ENCODE measurements at places on chromosomes 7 and 10.

DNA sequence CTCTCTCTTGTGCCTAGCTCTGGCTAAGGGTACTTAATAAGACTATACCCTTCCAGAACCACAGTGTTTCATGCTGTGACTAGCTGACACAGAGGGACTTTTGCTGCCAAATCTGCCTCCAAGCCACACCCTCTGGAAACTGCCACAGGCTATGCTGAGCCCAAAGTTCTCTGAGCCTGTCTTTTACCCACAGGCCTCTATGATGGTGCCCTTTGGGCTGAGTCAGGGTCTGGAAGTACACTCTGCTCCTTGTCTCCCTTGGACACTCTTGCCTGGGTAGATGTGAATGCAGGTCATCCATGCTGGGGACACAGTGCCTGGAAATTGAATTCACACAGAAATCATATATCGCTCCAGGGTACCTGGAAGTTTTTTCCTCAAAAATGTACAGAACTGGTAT, 22.6 kb downstream of the DYDC1 start:
- no peak for DNase-seq

GRCh38 chr10:58320351-58321049, 14.3 kb upstream of the UBE2D1 start:
- DNase-seq: no peak

- DNase-seq: no peak
Observed at GRCh38 chr7:30309842-30310435, 25.5 kb downstream of the ZNRF2 start.

DNA sequence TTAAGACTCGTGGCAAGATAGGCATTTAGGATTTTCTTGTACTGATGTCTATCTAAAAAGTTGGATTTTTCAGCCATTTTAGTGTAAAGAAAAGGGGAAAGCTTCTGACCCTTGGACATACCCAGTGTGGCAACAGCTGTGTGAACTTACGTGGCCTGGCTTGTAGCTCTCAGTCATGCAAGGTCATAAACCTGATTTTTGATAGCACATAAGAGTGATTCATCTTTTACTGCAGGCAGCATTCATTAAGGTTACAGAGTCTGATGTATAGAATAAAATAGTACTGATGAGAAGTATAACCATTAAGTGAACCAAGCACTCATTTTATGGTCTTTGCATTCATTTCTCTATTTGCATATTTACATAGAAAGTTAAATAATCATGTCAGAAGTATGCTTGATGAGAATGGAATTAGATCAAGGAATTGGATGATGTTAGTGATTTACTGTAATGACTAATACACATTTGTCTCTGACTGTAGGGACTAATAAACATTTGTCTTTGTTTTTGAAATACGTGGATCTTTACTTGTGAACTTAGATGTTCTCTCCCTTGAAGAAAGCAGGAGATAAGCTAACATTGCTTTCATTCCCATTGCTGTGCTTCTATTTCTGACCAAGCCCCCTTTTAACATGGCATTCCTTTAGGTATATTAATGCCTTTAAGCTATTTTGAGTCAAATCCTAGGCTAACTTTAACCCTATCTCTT, 88.2 kb downstream of the GSDME start:
- no peak for DNase-seq

DNA sequence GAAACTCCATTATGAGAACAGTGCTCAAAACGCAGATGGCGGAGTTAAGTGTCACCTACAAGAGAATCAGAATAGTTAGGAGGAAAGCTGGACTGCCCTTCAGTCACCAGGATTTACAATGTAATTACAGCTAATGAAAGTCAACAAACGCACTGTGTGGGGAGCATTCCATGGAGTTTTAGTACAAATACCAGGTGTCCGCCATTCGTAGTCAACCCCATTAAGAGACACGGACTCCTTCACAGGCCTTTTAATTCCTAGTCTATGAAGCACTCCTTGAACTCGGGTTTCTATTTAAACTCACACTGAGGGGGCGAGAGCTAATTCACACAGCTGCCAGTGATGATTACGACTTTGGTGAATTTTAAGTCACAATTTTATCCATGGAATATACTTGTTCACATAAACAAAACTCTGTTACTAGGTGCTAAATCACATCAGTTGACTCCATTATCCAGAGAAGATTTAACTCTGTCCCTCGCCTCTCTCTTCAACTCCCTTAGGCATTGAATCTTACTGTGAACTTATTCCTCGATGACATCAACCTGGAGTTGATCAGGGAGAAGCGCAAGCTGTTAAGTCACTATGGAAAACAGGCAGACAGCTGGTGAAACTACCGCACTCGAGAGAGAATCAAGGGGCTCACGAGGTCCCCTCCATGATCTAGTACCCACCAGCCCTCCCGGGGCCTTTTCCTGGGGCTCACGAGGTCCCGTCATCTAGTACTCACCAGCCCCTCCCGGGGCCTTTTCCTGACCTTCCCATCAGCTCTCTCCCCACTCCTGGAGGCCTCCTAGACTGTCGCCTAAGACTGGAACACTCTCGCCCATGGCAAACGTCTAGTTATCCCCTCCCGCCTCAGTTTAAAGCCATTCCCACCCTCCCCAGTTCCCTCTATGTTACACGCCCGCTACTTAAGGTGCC, 1.5 kb downstream of the ZFAND2A start:
- no peak for DNase-seq

DNA sequence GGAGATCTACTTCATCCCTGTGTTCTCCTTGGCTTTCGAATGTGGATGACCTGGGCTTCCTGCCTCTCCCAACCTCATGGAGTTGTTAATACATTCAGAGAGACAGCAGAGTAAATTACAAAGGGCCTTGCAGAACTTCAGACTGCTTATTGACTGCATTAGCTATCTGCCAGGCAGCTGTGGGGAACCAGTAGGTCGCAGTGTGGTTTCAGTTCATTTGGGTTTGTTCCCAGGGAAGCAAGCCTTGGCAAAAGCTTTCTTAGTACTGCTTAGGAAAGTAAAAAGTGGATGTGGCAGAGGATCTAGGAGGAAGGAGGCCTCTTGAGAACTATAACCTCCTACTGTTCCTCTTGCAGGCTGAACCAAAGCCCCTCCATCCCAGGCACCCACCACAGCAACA, 9.2 kb downstream of the NPFFR1 start:
- no peak for DNase-seq

DNA sequence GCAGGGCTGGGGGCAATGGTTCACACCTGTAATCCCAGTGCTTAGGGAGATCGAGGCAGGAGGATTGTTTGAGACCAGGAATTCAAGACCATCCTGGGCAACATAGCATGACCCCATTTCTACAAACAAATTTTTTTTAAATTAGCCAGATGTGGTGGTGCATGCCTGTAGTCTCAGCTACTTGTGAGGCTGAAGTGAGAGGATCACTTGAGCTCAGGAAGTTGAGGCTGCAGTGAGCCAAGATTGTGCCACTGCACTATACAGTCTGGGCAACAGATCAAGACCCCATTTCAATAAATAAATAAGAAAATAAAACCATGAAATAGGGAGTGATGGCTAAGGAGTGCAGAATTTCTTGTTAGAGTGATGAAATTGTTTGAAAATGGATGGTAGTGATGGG, 8.9 kb downstream of the GRID2IP start:
- no peak for DNase-seq

GRCh38 chr7:5564894-5565293, 141.3 kb upstream of the TNRC18 start:
- peak; percentile 23 for DNase-seq

DNA sequence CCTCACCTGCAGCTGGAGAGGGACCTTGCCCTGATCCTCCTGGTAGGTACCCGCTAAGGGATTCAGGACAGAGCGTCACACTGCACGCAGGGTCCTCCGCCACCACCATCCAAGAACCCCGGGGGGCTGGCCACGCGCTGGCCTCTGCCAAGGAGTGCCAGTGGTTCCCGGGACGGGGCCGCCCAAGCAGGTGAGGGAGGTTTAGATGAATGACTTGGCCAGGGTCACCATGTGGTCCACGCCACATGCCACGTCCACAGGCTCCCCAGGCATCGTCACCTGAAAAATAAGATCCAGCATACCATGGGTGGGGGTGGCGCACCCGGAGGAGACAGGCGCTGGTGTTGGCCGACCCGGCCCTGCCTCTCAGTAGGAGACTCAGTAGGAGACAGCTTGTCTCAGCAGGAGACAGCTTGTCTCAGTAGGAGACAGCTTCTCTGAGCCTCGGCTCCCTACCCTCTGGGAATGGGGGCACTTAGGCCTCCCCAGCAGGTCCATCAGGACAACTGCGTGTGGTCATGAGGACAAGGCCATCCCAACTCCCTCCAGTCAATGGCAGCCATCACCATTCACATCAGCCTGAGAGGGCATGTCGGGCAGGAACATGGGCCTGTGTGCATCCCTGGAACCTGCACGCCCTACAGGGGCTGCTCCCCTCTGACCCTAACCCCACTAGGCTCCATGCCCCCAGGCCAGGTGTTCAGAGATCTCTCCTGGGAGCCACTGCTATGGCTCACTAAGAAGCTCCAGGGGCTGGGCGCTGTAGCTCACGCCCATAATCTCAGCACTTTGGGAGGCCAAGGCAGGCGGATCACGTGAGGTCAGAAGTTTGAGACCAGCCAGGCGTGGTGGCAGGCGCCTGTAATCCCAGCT, 30.5 kb downstream of the RCC1L start:
- DNase-seq: no peak

DNA sequence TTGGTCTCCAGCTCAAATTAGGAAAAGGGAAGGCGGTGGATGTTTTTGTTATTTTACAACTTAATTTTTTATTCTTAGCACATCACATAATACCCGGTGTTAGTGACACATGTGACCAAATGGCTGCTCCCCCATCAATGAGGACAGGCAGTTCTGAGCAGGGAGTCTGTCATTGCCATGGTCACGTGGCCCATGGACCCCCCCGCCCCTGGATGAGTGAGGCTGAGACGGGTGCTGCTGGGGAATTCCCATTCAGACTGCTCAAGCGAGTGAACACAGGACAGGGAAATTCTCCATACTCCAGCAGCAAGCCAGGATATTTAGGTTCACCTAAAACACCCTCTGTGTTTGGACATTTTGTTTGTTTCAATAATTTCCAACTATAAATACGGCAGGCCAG, 34.7 kb upstream of the SLC35B4 start:
- DNase-seq: no peak

- no peak for DNase-seq
Observed at GRCh38 chr10:131013281-131013912, 298.1 kb downstream of the TCERG1L start.

GRCh38 chr10:650441-650851, 39.0 kb downstream of the DIP2C start:
- no peak for DNase-seq
